HFFc6 (cell line): ENCODE measurements at places on chromosomes 6 and 20. TPM values are rescaled to one million over a fixed set of nuclear protein-coding genes. Genes with fewer than 3 reads are reported as not detected.

The DAAM2 gene
- total RNA-seq, result 2.3 to 9.1 TPM (median 3.1 TPM) in 3 replicates

The MUC21 gene
- total RNA-seq, result not detected in 3 replicates

The SLC52A3 gene
- total RNA-seq, result 0.07 TPM in 1 of 3 replicates, not detected in the others

The CARMIL1 gene
- total RNA-seq, result 12.2 to 15.6 TPM (median 14.2 TPM) in 3 replicates

The ROMO1 gene
- 137 to 191 TPM (median 158 TPM) in 3 replicates for total RNA-seq

The SEMG2 gene
- total RNA-seq, result not detected in 3 replicates

The SNRNP48 gene
- total RNA-seq, result 10.4 to 11.7 TPM (median 10.4 TPM) in 3 replicates

The TTK gene
- total RNA-seq, result 9.7 to 22.4 TPM (median 18.5 TPM) in 3 replicates

The ESF1 gene
- total RNA-seq, result 14.0 and 14.7 TPM in 2 replicates

The MEI4 gene
- total RNA-seq, result not detected in 3 replicates

The SIGLEC1 gene
- total RNA-seq, result not detected in 3 replicates

The ARHGAP18 gene
- total RNA-seq, result 68.0 to 76.7 TPM (median 74.9 TPM) in 3 replicates

The SLC22A1 gene
- 0.29 TPM in 1 of 2 replicates, not detected in the other for total RNA-seq

The UBD gene
- total RNA-seq, result not detected in 3 replicates

The LAMA2 gene
- 6.8 to 10.0 TPM (median 9.3 TPM) in 3 replicates for total RNA-seq

The DOK5 gene
- total RNA-seq, result not detected in 2 replicates

The LTV1 gene
- total RNA-seq, result 28.8 to 34.1 TPM (median 32.0 TPM) in 3 replicates

The STMND1 gene
- total RNA-seq, result not detected in 3 replicates

The PTCHD4 gene
- total RNA-seq, result 1.2 to 8.9 TPM (median 1.5 TPM) in 3 replicates

The CASS4 gene
- 0.50 to 0.69 TPM (median 0.66 TPM) in 3 replicates for total RNA-seq

The DDX43 gene
- not detected in 3 replicates for total RNA-seq

The AIF1 gene
- total RNA-seq, result not detected in 2 replicates

The PDSS2 gene
- total RNA-seq, result 12.7 and 13.7 TPM in 2 replicates

The SNX5 gene
- total RNA-seq, result 69.6 to 87.6 TPM (median 85.8 TPM) in 3 replicates

The B3GALT4 gene
- total RNA-seq, result 1.2 and 3.0 TPM in 2 replicates

The SSTR4 gene
- total RNA-seq, result not detected in 3 replicates

The SMOC2 gene
- not detected in 3 replicates for total RNA-seq

The ERVFRD-1 gene
- total RNA-seq, result not detected in 3 replicates

The ULBP3 gene
- 11.4 to 15.8 TPM (median 12.8 TPM) in 3 replicates for total RNA-seq

The SAMD3 gene
- total RNA-seq, result 0.79 to 2.2 TPM (median 1.3 TPM) in 3 replicates

The RGL2 gene
- total RNA-seq, result 26.5 to 28.8 TPM (median 27.0 TPM) in 3 replicates

The OR2H1 gene
- total RNA-seq, result not detected in 3 replicates

The APOBEC2 gene
- not detected in 3 replicates for total RNA-seq

The NKAPL gene
- total RNA-seq, result 0.16 TPM in 1 of 2 replicates, not detected in the other

The TRIM38 gene
- total RNA-seq, result 6.0 and 6.7 TPM in 2 replicates

The MLN gene
- total RNA-seq, result not detected in 3 replicates

The FIG4 gene
- 15.6 to 17.1 TPM (median 16.2 TPM) in 3 replicates for total RNA-seq

The IRF4 gene
- not detected in 3 replicates for total RNA-seq

The TNXB gene
- total RNA-seq, result 0.36 to 0.70 TPM (median 0.53 TPM) in 3 replicates

The RSPH9 gene
- total RNA-seq, result 0.12 to 0.29 TPM (median 0.15 TPM) in 3 replicates

The SLC22A2 gene
- not detected in 3 replicates for total RNA-seq

The ANKRD66 gene
- not detected in 3 replicates for total RNA-seq

The SLC17A4 gene
- not detected in 3 replicates for total RNA-seq

The SYTL3 gene
- total RNA-seq, result 3.5 to 6.6 TPM (median 4.0 TPM) in 3 replicates

The SYNDIG1 gene
- 0.18 to 0.51 TPM in 2 of 3 replicates, not detected in the other for total RNA-seq

The B3GAT2 gene
- not detected in 3 replicates for total RNA-seq

The OR2J3 gene
- not detected in 2 replicates for total RNA-seq

The ADGRG6 gene
- 31.0 to 76.5 TPM (median 66.1 TPM) in 3 replicates for total RNA-seq
